ENCODE measurements at places on chromosomes 5 and 9.
A peak's percentile ranks its signal among the peaks of the same experiment; 100 is the strongest.

- DNase-seq, result no peak
These were observed 334.7 kb downstream of the DIRAS2 start for GRCh38 chr9:90307891-90308290.

DNA sequence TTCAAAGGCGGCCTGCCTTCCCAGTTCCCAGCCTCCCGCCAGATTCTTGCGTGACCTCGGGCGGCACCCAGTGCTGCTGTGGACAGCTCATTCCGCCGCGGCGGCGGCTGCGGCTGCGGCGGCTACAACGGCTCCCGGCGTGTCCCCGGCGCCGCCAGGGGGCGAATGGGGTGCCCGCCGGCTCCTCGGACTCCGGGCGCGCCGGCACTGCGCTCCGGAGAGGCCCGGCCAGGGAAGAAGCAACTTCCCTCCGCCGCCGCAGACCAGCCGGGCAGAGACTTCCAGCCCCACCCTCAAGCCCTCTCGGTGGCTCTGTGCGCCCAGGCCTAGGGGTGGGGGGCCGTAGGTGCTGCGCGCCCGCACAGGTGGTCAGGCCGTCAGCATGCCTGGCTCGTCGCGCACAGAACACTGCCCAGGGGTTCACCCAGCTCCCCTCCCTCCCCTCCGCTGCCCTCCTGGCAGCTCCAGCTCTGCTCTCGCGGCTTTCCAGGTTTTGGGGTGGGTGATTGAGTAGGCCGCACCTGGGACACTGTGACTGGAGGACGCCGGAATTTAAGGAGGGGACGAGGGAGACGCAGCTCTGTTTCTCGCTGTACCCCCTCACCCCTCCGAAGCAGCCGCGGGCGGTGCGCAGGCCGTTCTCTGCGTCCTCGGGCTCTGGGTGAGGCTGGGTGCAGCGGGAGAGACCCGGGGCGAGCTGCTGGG, 20.2 kb downstream of the IGIP start:
- peak; percentile 56 for DNase-seq

GRCh38 chr9:124221676-124222075, 36.1 kb upstream of the NEK6 start:
- no peak for DNase-seq

- no peak for DNase-seq
These were observed at the start of gene IRX2 for GRCh38 chr5:2751592-2752021. IRX2 (minus strand) TSS chr5:2751677; CDS start chr5:2751413, 264 bp downstream.

DNA sequence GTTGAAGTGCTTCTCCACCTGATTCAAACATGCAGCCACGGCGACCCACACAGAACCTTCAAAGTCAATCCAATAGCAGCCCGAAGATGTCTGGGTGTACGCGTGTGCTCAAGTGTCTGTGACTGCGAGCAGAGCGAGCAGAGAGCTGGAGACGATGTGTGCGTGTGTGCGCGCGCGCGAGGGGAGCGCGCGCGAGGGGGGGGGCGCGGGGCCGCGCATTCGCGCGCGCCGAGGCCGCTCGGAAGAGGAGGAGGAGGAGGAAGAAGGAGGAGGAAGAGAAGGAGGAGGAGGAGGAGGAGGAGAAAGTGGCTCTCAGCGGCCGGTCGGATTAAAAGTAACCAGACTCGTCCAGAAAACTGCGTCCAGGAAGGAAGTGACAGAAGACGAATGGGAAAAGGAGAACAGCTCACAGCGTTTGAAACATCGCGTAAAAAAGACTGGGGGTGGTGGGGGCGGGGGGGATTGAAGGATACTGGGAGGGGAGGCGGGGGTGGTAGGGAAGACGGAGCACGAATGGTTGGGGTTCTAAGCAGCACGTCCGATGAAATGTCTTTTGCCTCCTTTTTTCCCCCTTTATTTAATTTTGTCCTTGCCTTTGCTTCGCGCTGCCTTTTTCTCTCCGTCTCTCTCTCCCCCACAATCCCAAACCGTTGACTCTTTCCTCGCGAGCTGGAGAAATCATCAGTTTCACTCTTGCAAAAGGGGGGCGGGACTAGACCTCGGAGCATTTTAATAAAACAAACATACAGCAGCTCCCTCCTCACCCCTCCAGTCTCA, at the start of gene MEF2C:
Gene MEF2C (minus strand): TSS at position 126 of the 777 bp plus-strand sequence. CDS start 59,396 bp downstream, outside the sequence.
- no peak for DNase-seq

GRCh38 chr5:31204958-31205357, 11.5 kb downstream of the CDH6 start:
- no peak for DNase-seq

DNA sequence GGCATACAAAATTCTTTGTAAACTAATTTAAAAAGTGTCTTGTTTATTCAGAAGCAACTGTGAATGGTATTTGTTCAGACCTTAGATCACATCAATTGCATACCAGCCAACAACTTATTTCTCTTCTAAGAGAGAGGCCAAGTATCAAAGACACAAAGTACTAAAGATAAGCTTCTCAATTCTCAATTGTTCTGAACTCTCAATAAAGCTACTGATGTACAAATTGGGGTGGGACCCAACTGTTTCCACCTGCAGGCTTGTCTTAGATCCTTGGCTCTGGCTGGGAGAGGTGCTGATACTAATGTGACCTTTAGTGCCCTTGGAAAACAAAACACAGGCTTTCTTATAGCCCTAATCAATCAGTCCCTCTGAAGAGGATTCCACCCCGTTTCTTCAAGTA, 22.1 kb downstream of the XRCC4 start:
- no peak for DNase-seq

DNA sequence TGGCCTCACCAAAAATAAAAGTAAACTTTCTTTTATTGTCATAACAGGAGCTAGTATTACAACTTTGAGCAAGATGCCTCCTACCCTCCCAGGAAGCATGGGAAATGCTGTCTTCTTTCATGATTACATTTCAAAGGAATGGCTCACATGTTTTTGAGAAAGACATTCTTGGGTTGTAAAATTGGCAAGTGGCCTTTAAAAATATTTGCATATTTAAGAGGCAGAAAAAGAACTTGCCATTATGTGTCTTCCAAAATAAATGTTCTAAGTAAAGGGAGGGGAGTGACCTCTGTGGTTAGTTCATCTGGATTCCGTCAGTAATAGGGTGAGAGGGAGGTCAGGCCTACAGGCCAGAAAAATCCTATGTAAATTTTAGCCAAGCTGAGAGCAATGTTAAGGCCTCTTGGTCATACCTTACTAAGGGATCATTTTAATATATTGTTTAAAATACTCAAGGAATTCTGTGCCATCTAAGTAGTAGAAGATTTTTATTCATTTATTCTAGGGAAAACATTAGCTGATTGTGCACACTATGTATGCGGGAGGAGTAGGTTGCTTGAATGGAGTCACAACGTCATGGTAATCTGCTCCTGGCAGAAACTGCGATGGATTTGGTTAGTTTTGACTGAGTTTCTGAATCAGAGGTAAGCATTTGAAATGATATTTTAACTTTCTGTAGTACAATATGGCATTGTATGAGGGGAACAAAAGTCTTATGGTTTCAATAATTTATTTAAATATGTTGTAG, 1485.7 kb upstream of the CDH9 start:
- no peak for DNase-seq

DNA sequence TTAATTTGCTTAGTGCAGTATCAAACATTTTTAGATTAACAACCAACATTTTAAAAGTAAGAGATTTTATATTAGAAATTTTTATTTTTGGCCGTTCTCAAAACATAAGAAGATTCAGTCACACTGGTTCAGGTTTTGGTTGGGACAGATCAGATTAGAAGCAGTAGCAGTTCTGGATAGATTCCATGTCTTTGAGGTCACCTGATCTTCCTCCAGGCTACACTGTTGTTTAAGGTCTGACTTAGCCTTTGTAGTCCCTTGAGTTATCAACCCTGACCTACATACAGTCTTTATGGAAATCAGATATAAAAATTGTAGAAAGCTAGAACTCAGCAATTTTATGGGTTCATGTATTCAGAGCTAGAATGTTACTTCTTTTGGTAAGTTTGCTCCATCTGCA, 910.0 kb upstream of the WWC1 start:
- no peak for DNase-seq

- DNase-seq, result no peak
These were observed 67.7 kb upstream of the SMARCA2 start for GRCh38 chr9:1947438-1947837.

DNA sequence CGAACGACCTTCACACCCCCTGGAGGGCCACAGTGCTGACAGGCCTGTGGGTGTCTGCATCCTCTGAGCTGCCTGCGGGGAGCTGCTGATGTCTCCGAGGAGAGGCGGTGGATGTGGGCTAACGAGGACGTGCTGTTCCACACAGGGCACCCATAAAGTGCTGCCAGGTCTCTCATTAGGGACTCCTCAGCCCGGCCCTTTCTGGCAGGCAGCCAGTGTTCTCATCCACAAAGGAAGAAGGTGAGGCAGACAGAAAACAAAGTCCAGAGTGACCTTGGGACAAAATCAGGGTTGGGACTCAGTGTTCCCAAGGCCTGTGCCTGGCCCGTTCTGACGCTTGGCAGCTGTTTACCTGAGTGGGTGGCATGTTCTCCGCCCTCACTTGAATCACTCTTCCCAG, 29.3 kb downstream of the CARTPT start:
- no peak for DNase-seq

GRCh38 chr9:90325913-90326653, 316.5 kb downstream of the DIRAS2 start:
- no peak for DNase-seq

DNA sequence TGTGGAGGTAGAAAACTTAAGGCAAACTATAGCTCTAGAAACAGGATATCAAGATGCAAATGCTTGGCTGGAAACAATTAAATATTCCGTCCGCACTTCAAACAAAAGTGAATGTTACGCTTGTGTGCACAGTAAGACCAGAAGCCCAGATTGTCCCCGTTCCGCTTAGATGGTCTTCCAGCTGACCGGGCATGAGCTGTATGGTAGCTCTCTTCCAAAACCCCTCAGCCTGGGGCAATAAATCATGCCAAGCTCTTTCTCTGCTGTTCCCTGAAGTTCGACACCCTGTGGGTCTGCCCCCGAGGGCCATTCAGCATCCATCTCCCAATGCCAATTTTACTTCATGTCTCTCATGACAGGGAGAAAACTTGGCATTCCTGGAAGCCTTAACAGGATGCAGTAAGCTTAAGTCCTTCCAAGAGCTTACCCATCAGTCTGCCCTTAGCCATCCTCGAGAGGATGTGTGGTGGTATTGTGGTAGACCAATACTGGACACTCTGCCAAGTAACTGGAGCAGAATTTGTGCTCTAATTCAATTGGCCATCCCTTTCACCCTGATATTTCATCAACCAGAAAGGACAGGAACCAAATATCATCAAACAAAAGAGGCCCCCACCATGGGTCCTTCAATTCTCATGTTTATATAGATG, 70.7 kb upstream of the RANBP6 start:
- no peak for DNase-seq

- no peak for DNase-seq
These were observed 175.8 kb upstream of the DMAC1 start for GRCh38 chr9:7975336-7975735.

DNA sequence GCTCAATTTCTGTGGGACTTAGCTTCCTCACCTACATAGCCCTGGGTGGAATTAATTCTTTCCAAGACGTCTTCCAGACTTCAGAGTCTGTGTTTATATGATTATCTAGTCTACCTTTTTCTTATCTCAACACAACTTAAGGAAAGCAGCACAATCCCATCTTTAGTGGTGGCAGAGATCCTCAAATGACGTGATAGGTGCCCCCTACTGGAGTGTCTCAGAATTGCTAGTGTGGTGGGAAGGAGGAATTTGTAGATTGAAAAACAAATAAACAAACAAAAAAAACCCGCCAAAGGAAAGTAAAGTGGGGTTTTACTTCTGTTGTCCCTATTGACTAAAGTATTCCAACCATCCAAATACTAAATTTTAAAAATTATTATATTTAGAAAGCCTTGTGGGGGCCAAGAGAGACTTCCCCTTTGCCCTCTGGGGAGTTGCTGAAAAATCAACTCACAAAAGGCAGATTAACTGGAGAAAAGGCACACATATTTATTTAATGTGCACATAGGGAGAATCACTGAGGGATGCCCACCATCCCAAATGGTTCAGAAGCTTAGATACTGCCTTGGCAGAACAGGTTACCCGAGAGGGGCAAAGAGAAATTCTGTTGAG, 283.3 kb downstream of the TMEM167A start:
- DNase-seq, result peak; percentile 18

DNA sequence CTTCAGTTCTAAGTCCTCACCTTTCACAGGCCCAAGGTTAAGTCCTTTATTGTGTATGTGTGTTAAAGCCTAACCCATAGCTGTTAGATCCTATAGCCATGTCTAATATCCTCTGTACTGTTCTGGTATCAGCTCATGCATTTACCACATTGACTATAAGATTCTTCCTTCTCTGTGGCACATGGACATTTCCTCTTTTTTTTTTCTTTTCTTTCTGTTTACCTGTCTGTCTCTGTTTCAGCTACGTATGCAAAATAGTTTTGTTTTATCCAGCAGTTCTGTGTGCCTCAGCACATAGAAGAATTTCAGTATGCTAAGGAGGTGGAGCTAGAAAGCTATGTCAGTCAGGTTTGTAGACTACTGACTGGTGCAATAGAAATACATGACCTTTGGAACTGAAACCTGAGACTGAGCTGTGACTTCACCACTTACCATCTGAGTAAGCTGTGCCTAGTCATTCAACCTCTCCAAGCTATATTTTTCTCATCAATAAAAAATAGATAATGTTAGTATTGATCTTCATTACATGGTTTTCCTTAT, 155.6 kb upstream of the VLDLR start:
- no peak for DNase-seq

DNA sequence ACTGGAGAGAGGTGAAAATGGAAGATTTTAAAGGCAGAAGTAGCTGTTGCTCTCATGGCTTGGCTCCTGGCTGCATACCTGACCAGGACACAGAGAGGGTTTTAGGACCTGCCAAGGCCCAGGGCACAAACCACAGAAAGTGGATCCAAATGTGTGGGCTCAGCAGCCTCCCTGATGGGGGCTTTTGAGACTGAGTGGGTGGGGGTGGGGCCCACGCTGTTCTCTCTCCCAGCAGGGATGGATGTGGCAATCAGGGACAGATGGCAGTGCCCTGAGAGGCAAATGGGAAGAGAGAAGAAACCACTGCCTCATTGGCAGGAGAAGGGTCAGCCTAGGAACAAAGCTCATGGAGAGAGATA, 34.9 kb upstream of the TIFAB start:
- DNase-seq, result no peak

DNA sequence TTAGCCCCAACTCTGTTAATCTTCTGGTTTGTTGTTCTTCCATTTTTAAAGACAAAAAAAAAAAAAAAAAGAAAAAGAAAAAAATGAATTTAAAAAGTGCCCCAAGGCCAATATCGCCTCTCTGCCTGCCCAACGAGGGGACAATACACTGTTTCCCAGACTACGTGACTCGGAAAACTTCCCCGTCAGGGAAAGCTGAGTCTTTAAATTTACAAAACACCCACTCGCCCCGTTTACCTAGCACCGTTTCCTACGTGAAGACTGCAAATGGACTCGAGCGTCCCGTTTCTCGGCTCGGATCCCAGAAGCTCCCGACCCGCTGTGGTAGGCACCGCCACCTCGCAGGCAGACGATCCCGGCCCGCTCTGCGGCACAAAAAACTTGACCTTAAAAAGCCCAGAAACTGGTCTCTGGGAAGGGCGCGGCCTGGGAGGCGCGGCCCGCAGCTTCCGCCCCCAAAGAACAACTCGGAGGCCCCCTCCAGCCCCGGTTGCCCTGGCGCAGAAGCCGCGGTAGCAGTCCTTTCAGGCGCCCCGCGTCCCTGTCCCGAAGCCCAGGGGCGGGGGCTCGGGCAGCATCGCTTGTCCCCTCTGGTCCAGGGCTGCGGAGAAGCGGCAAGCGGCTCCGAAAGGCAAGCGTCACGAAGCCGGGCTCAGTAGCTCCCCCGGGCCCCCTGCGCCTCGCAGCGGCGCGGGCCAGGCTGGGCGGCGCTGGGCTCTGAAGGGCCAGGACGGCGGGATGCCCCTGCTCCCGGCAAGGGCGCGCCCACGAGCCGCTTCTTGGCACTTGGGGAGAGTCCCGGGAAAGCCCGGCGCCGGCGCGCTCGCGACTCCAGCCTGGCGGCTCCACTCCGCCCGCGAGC, at the start of gene GCNT4:
Gene GCNT4 (minus strand): TSS at position 367 of the 862 bp plus-strand sequence. CDS start 22,521 bp downstream, outside the sequence.
- DNase-seq, result peak; percentile 20

- no peak for DNase-seq
These were observed 189.9 kb upstream of the SMC2 start for GRCh38 chr9:103904242-103904641.

Measured in T-helper 1 cell (primary cell).